Transverse colon (tissue), 4 donors: ENCODE measurements at places on chromosomes 7 and 10. TPM values are rescaled to one million over a fixed set of nuclear protein-coding genes. Genes with fewer than 3 reads are reported as not detected.

GRCh38 chr7:128321044-128321422 lies 22.7 kb downstream of the RBM28 start:
- no peak overlapping the region for H3K27ac ChIP-seq
- no peak for DNase-seq
- no peaks in the 10 kb centered on the region for H3K36me3 ChIP-seq
- no peaks in the 10 kb centered on the region for H3K27me3 ChIP-seq
- no peaks in the 10 kb centered on the region for H3K4me1 ChIP-seq

DNA sequence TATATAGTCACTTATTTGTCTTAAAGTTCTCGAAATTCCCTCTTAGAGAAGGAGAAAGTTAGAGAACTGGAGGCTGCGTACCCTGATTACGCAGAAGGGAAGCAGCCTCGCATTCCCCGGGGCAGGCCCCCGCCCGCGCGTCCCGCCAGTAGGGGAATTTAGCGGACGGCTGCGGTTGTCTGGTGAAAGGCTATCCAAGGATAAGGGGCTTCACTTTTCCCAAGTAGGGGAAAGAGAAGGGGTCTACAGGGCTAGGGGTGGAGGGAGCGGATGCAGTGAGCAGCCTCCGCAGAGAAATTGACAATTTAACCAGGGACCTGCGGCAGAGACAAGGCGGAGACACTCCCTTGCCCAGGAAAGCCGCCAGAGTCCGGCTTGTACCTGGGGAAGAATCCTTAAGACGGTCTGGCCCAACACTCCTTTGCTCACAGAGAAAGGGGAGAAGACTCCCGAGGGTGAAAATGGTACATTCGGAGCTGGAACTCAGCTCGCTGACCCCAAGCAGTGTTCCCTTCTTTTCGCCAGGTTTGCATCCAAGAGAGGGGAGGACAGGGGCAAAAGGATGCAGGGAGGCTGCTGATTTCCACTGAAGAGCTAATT lies 994 bp upstream of the MAGI2 start:
- H3K27ac ChIP-seq, result peak overlapping the region; percentile 93
- peaks cover 36% of the 10 kb centered on the region for H3K27me3 ChIP-seq
- peak; percentile 8 for DNase-seq
- no peaks in the 10 kb centered on the region for H3K4me1 ChIP-seq
- H3K4me3 ChIP-seq, result peak overlapping the region; percentile 68

DNA sequence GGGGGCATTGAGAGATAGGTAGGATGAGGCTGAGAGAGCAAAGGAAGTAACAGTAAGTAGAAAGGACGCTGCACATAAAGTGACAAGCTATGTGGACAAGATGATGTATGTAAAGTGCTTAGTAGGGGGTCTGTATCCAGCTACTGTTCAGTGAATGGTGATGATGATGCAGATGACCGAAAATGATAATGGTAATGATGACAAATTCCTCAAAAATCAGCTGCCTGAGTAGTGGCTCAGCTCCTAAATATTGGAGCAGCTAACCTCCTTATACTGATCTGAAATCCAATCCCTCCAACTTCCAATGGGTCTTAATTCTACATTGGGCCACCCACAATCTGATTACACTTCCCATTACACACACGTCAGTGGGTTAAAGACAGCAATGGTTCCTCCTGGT lies 27.1 kb upstream of the KCNMA1 start:
- H3K27me3 ChIP-seq, result peaks cover 3% of the 10 kb centered on the region
- H3K4me1 ChIP-seq, result no peaks in the 10 kb centered on the region
- H3K27ac ChIP-seq, result no peak overlapping the region
- DNase-seq, result no peak
- H3K4me3 ChIP-seq, result no peak overlapping the region

DNA sequence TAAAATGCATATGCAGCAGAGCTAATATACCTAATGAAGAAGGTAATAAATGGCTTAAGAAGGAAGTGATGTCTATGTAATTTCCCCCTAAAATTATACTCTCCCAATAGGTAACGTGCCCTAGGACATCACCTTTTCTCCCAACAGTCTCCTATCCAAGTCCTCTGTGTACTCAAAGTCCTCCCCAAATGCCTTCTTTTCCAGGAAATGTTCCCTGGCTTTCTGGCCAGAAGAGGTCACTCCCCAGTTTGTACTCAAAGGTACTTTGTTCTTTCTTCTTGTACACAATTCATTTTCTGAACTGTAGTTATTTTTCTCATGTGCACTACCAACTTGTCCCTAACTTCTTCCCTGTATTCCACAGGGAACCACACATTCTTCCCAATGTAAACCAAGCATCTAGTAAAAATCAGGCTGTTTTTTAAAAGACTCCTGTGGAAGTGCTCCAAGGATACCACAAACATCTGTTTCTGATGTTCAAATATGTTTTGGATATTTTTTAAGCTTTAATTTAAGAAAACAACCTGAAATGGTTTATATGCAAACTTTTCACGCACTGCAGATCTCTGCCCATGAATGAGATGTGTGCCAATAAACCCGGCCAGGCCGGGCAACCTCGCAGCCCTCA lies 262.3 kb upstream of the KLF14 start:
- H3K27ac ChIP-seq, result peak overlapping the region; percentile 79
- DNase-seq, result no peak
- H3K4me3 ChIP-seq, result peak overlapping the region; percentile 7
- H3K36me3 ChIP-seq, result no peaks in the 10 kb centered on the region

- no peak overlapping the region for H3K27ac ChIP-seq
- H3K36me3 ChIP-seq, result no peaks in the 10 kb centered on the region
- no peaks in the 10 kb centered on the region for H3K4me1 ChIP-seq
Observed at GRCh38 chr10:86056672-86057071, 309.9 kb downstream of the GRID1 start.

- DNase-seq, result no peak
- no peak overlapping the region for H3K27ac ChIP-seq
- no peaks in the 10 kb centered on the region for H3K4me1 ChIP-seq
- no peaks in the 10 kb centered on the region for H3K27me3 ChIP-seq
- no peak overlapping the region for H3K4me3 ChIP-seq
Observed at GRCh38 chr7:13276977-13277376, 589.5 kb downstream of the ARL4A start.

- H3K27me3 ChIP-seq, result no peaks in the 10 kb centered on the region
- peak; percentile 57 for DNase-seq
- no peaks in the 10 kb centered on the region for H3K4me1 ChIP-seq
- no peaks in the 10 kb centered on the region for H3K36me3 ChIP-seq
- peak overlapping the region; percentile 90 for H3K27ac ChIP-seq
Observed at GRCh38 chr7:20330928-20331909, 519 bp downstream of the ITGB8 start.

DNA sequence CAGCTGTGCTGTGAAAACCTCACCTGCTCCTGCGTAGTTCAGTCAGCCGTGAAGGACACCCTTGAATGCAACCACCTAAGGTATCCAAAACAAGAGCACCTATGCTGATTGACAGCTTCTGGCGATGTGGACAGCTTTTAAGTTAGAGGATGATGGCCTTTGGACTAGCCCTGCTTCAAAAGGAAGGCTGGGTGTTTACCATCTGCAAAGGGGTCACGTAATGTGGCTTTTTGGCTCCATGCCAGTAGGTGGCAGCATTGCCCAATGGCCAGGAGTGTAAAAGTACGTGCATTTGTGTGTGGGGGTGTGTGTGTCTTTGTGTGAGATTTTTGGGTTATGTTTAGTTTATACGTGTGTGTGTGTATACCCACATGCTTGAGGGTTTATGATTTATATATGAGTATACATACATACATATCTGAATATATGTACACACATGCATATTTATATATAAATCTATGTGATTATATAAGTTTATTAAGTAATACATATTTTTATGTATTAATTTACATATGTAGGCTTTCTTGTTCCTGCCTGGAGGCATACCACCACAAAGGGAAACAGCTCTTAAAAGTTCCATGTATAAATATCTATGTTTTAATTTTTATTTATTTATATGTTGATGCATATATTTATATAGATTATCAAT lies 236.3 kb upstream of the ANKRD30A start:
- no peaks in the 10 kb centered on the region for H3K36me3 ChIP-seq
- H3K4me3 ChIP-seq, result no peak overlapping the region
- no peaks in the 10 kb centered on the region for H3K4me1 ChIP-seq
- no peak overlapping the region for H3K27ac ChIP-seq
- DNase-seq, result peak; percentile 13
- no peaks in the 10 kb centered on the region for H3K27me3 ChIP-seq

DNA sequence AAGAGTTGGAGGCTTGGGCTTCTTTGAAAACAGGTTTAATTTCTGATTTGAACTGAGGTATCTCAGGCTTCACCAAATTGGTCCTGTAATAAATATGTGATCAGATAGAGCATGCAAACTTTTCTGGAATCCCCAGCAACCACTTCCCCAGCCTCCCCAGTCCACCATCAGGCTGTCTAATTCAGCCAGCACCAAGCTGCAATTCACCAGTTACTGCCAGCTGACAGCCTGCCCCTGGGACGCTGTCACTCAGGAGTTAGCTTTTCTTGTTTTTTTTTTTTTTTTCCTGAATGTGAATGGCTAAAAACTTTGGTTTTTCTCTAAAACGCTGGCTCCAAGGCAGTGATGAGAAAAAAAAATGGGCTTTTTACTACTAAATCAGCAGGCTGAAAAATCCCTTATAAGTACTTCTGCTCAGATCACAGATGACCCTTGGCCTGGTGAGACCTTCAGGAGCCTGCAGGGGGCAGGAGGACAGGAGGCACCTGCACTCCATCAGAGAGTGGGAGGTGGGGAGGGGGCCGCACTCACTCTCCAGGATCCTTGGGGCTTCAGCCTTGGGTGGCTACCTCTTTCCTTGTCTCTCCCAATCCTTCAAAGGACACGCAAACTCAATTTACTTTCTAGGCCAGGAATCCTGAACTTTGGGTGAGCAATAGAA lies 349.4 kb downstream of the GATA3 start:
- DNase-seq, result no peak
- no peaks in the 10 kb centered on the region for H3K36me3 ChIP-seq
- H3K4me3 ChIP-seq, result no peak overlapping the region

GRCh38 chr7:97973206-97973658 lies 16.8 kb downstream of the OCM2 start:
- H3K27me3 ChIP-seq, result no peaks in the 10 kb centered on the region
- H3K4me1 ChIP-seq, result peaks cover 6% of the 10 kb centered on the region
- no peak overlapping the region for H3K27ac ChIP-seq
- no peaks in the 10 kb centered on the region for H3K36me3 ChIP-seq

- H3K27ac ChIP-seq, result no peak overlapping the region
- H3K36me3 ChIP-seq, result no peaks in the 10 kb centered on the region
- DNase-seq, result no peak
- no peaks in the 10 kb centered on the region for H3K27me3 ChIP-seq
- no peak overlapping the region for H3K4me3 ChIP-seq
Observed at GRCh38 chr7:135717693-135718092, 10.3 kb downstream of the SLC13A4 start.

- no peaks in the 10 kb centered on the region for H3K27me3 ChIP-seq
- H3K4me3 ChIP-seq, result no peak overlapping the region
Observed at GRCh38 chr10:112615269-112615668, 168.3 kb downstream of the VTI1A start.

DNA sequence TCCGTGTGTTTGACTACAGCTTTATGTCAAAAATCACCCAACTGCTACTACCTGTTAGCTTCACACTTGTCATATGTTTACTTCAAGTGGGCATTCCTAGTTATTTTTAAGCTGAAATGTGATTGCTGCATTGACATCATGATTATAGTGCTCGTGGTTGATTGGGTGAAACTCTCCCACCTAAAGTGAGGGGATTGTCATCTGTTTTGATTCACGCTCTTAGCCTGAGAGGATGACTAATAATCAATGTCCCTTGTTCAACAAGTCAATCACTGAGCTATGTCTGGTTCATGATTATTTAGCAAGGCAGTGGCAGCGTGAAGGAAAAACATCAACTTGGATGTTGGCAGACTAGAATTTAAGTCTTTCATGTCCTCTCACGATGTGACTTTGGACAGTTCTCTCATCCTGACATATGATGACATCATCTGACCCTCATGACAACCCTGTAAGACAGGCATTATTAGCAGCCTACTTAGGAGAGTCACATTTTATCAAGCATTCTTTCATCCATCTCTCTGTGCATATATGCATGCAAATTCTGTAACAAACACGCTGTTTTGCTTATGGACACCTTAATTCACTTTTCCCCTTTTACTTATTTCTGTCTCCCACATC lies 352.6 kb upstream of the ZMIZ1 start:
- no peak overlapping the region for H3K27ac ChIP-seq
- no peaks in the 10 kb centered on the region for H3K36me3 ChIP-seq
- H3K27me3 ChIP-seq, result no peaks in the 10 kb centered on the region
- no peak overlapping the region for H3K4me3 ChIP-seq
- no peaks in the 10 kb centered on the region for H3K4me1 ChIP-seq

GRCh38 chr10:18607503-18608378 lies 43.6 kb downstream of the NSUN6 start:
- peak; percentile 36 for DNase-seq
- H3K36me3 ChIP-seq, result no peaks in the 10 kb centered on the region
- H3K27me3 ChIP-seq, result no peaks in the 10 kb centered on the region
- H3K27ac ChIP-seq, result no peak overlapping the region
- H3K4me1 ChIP-seq, result peaks cover 12% of the 10 kb centered on the region

GRCh38 chr7:33091111-33091531 lies 18.1 kb downstream of the RP9 start:
- H3K4me1 ChIP-seq, result no peaks in the 10 kb centered on the region
- DNase-seq, result no peak
- H3K36me3 ChIP-seq, result peaks cover 15% of the 10 kb centered on the region
- H3K4me3 ChIP-seq, result no peak overlapping the region
- no peaks in the 10 kb centered on the region for H3K27me3 ChIP-seq

- peaks cover 11% of the 10 kb centered on the region for H3K4me1 ChIP-seq
- no peak overlapping the region for H3K4me3 ChIP-seq
- peaks cover 21% of the 10 kb centered on the region for H3K27me3 ChIP-seq
- no peaks in the 10 kb centered on the region for H3K36me3 ChIP-seq
- DNase-seq, result no peak
Observed at GRCh38 chr10:62811159-62811875, 4.8 kb downstream of the EGR2 start.

- no peaks in the 10 kb centered on the region for H3K27me3 ChIP-seq
- no peak for DNase-seq
- H3K4me1 ChIP-seq, result no peaks in the 10 kb centered on the region
- H3K4me3 ChIP-seq, result no peak overlapping the region
- no peaks in the 10 kb centered on the region for H3K36me3 ChIP-seq
Observed at GRCh38 chr10:2011106-2011716, 273.9 kb upstream of the ADARB2 start.

- H3K4me3 ChIP-seq, result no peak overlapping the region
- H3K27me3 ChIP-seq, result no peaks in the 10 kb centered on the region
- H3K4me1 ChIP-seq, result no peaks in the 10 kb centered on the region
- DNase-seq, result no peak
- H3K27ac ChIP-seq, result no peak overlapping the region
Observed at GRCh38 chr7:102188746-102189145, 97.9 kb upstream of the SH2B2 start.

- no peak overlapping the region for H3K27ac ChIP-seq
- no peak for DNase-seq
- H3K4me1 ChIP-seq, result no peaks in the 10 kb centered on the region
Observed at GRCh38 chr7:69438584-69439412, 159.5 kb upstream of the AUTS2 start.

- no peak overlapping the region for H3K4me3 ChIP-seq
- no peaks in the 10 kb centered on the region for H3K36me3 ChIP-seq
- DNase-seq, result no peak
- H3K27me3 ChIP-seq, result no peaks in the 10 kb centered on the region
- H3K4me1 ChIP-seq, result no peaks in the 10 kb centered on the region
Observed at GRCh38 chr7:19353180-19353579, 208.0 kb upstream of the FERD3L start.

The MALRD1 gene
- total RNA-seq, result 0.82 TPM

The OR9A2 gene
- total RNA-seq, result not detected

The TRIM50 gene
- total RNA-seq, result not detected

The PALD1 gene
- total RNA-seq, result 4.9 TPM

The CHAT gene
- total RNA-seq, result not detected

The CNPY1 gene
- not detected for total RNA-seq

The CCL24 gene
- 6.0 TPM for total RNA-seq

The CHN2 gene
- 17.1 TPM for total RNA-seq

The FAM13C gene
- total RNA-seq, result 9.7 TPM
